ENCODE measurements at places on chromosomes 16 and 17.

- DNase-seq = no peak
Measured at GRCh38 chr17:10415161-10415560, 6.6 kb downstream of the MYH8 start.

DNA sequence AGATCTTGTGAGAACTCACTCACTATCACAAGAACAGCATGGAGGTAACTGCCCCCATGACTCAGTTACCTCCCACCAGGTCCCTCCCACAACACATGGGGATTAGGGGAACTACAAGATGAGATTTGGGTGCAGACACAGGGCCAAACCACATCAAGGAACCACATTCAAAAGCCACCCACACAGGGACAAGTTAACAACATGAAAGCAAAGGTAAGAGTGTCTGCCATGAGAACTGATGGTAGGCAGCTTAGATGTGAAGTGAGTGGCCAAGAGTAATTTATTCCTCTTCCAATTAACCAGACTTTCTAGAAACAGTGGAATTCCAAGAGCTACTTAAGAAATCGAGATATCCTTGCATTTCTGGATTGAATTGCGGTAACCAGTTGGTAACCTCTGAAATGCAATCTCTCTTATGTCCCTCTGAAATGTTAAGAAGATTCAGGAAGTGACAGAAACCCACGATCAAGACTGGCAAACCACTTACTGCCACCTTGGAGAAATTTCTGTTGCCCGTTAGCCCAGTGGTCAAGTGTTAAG is 167.4 kb upstream of the CACNG5 start:
- no peak for DNase-seq

DNA sequence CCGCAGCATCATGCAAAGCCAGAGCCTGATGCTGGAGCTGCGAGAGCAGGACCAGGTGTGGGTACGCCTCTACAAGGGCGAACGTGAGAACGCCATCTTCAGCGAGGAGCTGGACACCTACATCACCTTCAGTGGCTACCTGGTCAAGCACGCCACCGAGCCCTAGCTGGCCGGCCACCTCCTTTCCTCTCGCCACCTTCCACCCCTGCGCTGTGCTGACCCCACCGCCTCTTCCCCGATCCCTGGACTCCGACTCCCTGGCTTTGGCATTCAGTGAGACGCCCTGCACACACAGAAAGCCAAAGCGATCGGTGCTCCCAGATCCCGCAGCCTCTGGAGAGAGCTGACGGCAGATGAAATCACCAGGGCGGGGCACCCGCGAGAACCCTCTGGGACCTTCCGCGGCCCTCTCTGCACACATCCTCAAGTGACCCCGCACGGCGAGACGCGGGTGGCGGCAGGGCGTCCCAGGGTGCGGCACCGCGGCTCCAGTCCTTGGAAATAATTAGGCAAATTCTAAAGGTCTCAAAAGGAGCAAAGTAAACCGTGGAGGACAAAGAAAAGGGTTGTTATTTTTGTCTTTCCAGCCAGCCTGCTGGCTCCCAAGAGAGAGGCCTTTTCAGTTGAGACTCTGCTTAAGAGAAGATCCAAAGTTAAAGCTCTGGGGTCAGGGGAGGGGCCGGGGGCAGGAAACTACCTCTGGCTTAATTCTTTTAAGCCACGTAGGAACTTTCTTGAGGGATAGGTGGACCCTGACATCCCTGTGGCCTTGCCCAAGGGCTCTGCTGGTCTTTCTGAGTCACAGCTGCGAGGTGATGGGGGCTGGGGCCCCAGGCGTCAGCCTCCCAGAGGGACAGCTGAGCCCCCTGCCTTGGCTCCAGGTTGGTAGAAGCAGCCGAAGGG is 24.2 kb downstream of the C1QTNF1 start:
- DNase-seq = no peak

DNA sequence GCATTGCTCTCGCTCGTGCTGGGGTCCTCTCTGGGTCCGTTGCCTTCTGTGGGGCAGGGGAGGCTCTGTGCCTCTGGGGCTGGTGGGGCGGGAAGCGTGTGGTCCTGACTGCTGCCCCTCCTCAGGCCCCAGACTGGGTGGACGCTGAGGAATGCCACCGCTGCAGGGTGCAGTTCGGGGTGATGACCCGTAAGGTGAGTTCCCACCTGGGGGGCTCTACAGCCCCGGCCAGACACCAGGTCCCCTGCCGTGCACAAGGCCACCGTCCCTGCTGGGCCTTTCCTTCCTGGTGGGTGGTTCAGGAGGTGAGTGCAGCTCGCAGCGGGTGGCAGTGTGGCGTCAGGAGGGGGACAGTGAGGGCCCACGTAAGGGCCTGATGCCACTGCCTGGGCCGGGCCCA is 6.7 kb downstream of the HGS start:
- DNase-seq = no peak

DNA sequence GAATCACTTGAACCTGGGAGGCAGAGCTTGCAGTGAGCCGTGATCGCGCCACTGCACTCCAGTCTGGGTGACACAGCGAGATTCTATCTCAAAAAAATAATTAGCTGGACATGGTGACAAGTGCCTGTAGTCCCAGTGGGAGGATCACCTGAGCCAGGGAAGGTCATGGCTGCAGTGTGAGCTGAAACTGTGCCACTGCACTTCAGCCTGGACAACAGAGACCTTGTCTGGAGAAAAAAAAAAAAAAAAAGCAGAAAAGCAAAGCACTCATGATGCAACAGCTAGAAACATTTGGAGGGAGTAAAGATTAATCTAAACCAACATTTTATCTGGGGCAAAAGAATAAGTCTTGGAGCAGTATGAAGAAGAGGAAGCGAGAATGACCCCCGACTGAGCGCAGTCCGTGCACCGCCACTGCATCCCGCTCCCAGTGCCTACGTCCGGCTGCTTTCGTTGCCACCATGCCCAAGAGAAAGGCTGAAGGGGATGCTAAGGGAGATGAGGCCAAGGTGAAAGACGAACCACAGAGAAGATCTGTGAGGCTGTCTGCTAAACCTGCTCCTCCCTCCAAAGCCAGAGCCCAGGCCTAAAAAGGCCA is 8.2 kb downstream of the PRPSAP1 start:
- DNase-seq = no peak

- no peak for DNase-seq
Measured at GRCh38 chr17:81027591-81028505, 7.1 kb upstream of the BAIAP2 start.

DNA sequence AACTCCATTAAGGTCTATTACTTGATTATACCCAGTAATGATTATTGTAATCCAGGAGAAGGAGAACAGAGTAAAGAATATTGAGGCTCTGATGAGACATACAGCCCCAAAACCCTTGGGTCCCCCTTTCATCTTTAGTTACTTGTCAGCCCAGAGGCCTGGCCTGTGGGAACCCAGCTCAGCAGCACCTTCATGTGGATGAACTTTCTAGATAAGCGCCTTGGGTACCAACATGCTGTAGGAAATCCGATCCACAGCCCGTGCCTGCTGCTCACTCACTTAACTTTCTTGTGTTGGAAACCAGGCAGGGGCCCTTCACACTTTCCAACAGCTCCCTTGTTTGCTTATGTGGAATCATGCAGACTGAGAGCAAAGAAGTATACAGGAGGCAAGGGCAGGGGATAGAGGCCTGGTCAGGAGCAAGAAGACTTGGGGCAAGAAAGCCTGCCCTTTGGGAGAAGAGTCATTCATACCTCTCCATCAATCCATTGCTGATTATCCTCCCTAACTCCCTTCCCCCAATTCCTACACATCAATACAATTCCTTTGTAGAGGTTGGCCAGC is 64.0 kb upstream of the SOX9 start:
- DNase-seq = no peak
